ENCODE measurements at places on chromosomes 3 and 15.

GRCh38 chr3:177746337-177746933, 549.2 kb upstream of the TBL1XR1 start:
- no peak for DNase-seq

GRCh38 chr3:69033470-69033869, 18.7 kb downstream of the TMF1 start:
- no peak for DNase-seq

GRCh38 chr3:188446014-188446413, 292.1 kb downstream of the LPP start:
- DNase-seq = no peak

DNA sequence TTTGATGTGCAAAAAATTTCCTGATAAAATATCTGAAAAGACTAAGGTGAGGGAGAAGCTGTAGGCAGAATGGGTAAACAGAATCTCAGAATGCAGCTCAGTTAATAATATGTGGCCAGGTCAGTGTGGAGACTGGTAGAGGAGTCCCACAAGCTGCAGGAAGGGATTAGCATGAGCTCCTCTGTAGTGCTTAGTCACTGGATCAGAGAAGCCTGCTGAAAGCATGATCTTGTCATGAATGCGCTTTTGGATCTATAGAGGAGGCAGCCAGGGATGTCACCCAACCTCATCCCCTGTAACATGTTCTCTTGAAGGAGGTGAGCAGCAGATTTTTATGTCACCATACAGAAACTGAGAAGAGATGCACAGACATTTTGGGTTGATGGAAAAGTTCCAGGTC, 1035.3 kb upstream of the GBE1 start:
- no peak for DNase-seq

- DNase-seq = no peak
Observed at GRCh38 chr3:108292450-108292849, 3.9 kb upstream of the HHLA2 start.

DNA sequence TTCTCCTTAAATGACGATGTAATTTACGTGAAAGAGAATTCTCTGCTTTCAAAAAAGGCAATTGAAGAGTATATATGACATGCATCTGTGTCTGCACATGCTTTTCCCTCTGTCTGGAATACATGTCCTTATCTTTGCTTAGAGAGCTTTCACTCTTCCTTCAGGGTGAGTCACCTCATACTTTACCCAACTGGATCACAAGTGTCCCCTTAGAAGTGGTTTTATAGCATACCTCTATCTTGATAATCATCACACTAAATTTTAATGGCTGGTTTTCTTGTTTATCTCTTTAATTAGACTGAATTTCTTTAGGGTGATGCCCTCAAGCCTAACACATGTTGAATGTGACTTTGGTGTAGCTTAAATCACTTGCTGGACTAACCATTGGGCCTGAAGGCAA, 178.9 kb downstream of the SV2B start:
- no peak for DNase-seq

GRCh38 chr3:116040152-116040551, 405.1 kb downstream of the LSAMP start:
- DNase-seq = no peak

DNA sequence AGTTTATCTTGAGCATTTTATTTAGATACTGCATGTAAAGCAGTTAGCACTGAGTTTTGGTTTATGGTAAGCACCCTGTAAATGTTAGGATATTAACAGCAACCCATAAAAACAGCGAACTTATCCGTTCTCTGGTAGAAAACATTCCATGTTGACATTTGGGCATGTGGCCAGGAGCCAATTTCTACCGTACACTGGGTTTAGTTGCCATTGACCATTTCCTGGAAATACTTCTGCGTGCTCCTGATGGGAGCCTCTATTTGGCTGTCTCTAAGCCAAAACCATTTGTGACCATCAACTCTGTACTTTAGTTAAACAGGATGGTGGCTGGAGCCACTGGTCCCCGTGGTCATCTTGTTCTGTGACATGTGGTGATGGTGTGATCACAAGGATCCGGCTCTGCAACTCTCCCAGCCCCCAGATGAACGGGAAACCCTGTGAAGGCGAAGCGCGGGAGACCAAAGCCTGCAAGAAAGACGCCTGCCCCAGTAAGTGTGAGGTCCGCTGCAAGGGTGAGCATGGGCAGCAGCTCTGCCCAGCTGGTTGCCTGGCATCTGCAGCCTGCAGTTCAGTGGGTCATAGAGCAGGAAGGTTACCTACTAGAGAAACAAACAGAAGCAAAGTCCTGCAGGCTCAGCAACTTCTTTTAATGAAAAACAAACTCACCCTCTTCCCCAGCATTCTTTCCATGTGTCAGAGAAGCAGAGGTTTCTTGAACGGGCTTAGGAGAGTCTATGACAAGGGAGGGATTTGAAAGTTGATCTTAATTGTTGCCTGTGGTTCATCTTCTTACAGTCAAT, 7.1 kb downstream of the THBS1 start:
- no peak for DNase-seq

- no peak for DNase-seq
Observed at GRCh38 chr3:24154781-24155180, 209.7 kb downstream of the NR1D2 start.

DNA sequence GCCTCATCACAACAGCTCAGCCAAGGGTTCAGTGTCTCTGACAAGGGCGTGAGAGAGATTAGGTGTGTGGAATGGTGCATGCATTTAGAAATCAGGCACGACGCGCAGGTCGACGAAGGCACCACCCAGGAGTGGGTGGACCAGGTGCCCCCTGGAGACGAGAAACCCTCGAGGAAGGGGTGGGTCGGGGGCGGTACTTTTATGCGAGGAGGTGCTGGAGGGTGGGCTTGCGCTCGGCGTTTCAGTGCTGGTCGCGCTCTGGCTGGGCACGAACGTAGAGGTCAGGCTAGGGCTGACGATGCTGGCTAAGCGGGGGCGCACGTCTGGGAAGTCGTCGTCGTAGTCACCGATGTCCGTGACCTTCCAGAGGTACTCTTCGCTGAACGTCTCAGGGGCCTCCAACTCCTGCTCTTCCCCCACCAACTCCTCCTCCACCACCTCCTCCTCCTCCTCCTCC, 393 bp downstream of the ERICH6 start:
- no peak for DNase-seq

- no peak for DNase-seq
Observed at GRCh38 chr3:40249168-40249567, 60.3 kb upstream of the EIF1B start.

DNA sequence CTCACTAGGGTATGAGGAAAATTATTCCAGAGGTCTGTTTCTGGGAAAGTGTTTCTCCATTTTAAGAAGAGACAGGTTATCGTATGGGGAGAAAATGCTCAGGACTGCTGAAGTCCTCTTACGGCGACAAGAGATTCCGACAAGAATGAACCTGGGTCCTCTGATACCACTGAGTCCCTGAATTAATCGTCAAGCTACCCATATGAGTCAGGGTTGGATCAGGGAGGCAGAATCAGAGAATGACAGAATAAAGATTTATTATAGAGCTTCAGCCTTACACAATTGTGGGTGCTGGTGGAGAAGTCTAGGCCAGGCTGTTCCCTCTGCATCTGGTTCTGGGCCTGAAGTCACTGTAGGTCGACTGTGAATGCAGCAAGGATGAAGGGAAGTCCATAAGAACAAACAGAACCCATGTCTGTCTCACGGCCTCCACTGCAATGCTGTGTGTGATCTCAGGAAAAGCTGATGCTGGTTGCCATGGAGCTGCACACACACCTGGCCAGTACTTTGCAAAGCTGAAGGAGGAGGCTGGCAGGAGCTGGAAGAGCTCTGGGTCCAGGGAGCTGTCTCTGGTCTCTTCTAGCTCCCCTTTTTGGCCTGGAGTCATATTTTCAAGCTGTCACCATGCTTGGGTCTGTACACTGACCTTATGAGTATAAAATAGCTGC, 83.9 kb downstream of the HHLA2 start:
- DNase-seq = no peak

DNA sequence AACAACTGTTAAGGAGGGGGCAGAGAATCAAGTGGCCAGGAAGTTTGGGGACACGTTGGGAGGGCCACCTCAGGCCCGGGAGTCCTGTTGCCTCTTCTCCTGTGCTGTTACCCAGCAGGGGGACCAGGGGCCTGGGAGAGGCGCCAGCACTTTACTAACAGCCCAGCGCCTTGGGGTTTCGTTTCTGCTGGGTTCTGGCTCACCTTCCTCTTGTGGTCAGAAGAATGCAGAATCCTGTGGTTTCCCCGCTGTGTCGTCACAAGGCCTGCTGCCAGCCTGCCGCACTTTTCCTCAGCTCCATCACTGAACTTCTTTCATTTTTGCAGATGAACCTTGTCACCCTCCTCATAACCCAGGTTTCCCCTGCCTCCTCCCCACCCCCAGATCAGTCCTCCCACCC, 67.7 kb downstream of the SLC30A4 start:
- no peak for DNase-seq

DNA sequence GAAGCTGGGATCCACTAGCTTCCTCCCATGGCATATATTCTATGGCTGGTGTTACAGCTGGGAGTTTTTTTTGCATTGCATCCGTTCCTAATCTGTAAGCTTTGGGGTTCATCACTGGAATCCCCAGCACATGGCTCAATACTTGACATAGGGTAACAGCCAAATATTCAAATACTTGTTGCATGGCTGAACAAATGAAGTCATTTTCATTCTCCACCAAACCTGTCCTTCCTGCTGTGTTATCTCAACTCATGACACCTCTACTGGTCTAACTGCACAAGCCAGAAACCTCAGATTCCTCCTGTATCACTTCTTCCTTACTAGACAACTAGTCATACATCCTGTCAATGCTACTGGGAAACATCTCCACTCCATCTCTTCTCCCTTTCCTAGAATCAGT, 43.4 kb downstream of the ST3GAL6 start:
- no peak for DNase-seq

DNA sequence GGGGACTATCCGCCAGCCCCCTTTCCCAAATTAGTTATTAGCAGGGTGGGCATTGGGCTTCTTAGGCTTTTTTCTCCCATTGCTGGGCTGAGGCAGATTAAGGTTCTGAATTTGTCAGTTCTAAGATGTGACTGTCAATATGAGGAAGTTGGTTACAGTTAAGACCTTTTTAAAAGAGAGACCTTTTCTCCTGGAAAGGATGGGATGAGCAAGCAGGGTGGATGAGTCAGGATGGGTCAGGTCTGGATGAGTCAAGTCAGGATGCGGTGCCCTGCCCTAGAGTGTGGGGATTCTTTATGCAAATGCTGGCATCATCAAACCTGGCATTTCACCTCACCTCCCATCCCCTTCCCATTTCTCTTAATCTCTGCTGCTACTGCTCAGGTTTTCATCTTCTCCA, 1.9 kb downstream of the AEN start:
- DNase-seq = no peak

DNA sequence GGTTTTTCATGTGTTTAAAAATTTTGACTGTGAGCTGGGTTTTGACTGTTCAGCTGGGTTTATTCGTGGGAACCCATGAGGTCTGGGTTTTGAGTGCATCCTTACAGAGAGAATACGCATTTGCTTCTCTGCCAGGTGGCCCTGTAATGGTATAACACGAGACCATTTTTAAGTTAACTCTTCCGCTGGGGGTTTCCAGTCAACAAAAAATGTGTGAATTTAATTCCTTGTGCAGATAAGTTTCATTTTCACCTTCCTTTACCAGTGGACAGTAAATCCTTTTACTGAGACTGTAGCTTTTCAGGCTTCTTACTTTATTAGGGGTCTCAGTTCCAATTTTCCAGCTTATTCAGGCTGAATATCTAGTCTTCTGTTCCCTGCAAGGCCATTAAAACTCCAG, 149.6 kb downstream of the OPA1 start:
- DNase-seq = no peak

DNA sequence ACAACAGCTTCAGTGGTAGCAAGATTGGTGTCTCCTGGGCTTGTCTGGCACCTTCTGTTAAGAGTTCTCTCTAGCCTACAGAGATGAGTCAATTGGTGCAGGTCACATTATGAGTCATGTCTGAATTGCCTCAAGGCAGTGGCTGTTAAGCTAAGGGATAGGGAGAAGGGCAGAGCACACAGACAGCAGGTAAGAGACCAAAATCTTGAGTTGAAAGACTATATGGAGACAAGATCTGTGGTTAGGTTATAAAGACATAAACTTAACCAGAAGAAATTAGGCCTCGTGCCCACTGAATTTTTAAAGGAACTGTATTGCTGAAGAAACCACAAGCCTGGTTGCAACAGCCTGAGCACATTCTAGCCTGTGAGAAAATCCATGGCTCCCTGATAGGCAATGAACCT, 19.2 kb upstream of the KPNA1 start:
- DNase-seq = no peak

- DNase-seq = no peak
Observed at GRCh38 chr3:192655628-192656027, 71.7 kb downstream of the FGF12 start.

GRCh38 chr3:146770881-146771280, 165.7 kb upstream of the PLSCR5 start:
- no peak for DNase-seq
